ENCODE measurements at places on chromosomes 13 and 19.

GRCh38 chr19:41925208-41926003 lies 2.8 kb downstream of the ERFL start:
- DNase-seq = no peak

- DNase-seq = no peak
These were observed 174.6 kb downstream of the TDRD3 start for GRCh38 chr13:60571571-60571970.

- no peak for DNase-seq
These were observed 12.1 kb downstream of the ZBTB7A start for GRCh38 chr19:4054441-4055208.

DNA sequence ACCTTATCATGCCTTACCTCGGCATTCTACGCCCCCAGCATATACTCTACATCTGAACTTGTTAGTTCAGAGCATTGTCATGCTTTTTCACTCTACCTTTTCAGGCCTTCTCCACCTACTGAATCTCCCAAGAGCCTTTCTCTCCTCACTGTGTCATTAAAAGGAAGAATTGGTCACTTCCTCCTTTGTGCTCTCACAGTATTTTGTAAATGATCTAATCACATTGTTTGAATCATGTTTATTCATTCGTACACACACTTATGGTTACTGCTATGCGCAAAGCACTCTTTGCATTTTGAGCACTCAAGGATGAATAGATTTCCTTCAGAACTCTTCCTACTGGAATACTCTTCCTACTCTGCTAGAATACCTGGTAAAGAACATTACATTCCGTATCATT lies 15.8 kb upstream of the ELF1 start:
- no peak for DNase-seq

DNA sequence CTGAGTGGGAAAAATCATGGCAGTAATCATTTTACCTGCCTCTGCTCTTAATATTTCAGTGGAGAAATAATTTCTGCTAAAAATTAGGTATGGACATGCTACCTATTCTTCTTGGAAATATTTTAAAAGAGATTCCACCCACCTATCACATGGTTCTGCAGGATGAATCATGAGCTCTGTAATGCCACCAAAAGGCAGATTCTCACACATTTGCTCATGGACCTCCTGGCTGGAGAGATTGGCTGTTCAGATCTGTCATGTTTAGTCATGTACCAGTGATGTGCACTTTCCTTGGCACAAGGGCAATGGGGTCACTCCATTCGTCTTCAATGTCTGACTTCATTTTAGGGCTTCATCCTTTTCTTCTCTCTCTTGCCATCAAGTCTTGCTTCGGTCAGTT lies 101.8 kb upstream of the MBNL2 start:
- no peak for DNase-seq

GRCh38 chr13:99866781-99867180 lies 104.8 kb downstream of the ZIC5 start:
- no peak for DNase-seq

- no peak for DNase-seq
These were observed 55.7 kb downstream of the SPATA13 start for GRCh38 chr13:24216176-24216575.

GRCh38 chr19:19597809-19598306 lies 20.6 kb downstream of the PBX4 start:
- peak; percentile 94 for DNase-seq

DNA sequence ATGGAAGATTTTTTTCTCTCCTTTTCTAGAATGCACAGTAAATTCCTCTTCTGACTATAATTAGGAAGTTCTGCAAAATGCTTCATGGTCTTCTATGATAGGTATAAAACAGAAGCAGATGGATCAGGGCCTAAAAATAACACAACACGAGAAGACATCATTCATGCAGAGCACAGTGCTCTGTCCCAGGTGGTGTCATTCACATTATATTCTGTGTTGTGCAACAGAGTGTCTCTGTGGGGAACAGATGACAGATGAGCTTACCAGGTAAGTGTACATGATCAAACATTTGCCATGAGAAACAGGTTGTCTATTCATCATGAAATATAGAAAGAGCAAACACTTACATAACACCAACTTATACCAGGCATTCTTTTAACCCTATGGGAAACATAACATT lies 288.3 kb downstream of the KCTD12 start:
- DNase-seq = no peak

- no peak for DNase-seq
These were observed at the start of gene ZNF556 for GRCh38 chr19:2867025-2867991. ZNF556 (plus strand) TSS chr19:2867335; CDS start chr19:2867422, 87 bp downstream.

DNA sequence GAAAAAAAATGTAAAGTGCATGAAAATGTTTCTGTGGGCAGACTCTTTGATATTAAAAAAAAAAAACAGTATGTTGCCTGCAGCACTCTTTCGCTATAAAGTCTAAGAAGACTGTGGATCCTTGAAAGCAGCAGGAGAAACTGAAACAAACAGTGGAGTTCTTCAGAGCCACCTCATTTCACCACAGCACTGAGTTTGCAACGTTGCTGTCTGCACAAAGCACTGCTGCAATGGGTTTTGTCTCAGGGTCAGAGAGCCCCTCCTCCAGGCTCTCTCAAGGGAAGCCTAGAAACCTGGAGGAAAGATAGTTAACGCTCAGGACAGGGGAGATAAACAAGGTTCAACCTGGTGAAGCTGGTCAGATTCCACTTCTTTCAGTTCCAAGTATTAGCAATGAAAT lies 248.7 kb downstream of the EFNB2 start:
- no peak for DNase-seq

GRCh38 chr13:43933378-43933777 lies 53.7 kb downstream of the LACC1 start:
- DNase-seq = no peak

DNA sequence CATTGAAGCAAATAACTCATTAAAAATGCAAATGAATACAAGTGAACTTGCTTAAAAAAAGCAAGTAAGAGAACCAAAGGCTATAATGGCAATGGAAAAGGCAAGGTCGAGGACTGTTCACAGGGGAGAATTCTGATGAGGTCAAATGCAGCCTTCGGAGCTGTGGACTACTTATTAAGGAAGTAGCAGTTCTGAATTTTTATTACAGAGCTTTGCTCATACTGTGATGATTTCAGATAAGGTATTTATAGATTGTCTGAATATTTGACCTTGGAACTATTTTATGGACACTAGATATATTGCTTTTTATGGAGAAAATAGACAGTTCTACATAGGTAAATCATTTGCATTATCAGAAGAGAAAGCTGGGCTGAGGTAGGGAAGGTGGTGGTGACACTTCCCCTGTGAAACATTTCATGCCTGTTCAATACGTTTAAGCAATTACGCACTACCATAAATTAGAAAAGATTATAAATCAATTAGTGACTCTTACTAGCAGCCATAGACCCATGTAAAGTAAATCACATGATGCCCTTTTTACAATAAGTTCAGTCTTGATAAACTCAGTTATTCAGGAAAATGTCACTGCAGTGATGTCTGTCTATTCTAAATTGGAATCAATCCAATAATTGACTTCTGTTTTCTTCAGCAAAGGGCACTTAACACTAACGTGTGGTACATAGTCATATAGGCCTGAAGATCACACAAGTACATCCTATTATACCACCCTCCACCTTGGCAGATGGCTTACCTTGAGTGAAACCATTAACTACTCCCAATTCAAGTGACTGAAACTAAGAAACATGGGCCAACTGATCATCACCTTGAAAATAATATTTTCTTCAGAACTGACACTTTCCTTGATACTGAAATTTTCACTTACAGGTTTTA lies 260.0 kb downstream of the KLF12 start:
- no peak for DNase-seq

DNA sequence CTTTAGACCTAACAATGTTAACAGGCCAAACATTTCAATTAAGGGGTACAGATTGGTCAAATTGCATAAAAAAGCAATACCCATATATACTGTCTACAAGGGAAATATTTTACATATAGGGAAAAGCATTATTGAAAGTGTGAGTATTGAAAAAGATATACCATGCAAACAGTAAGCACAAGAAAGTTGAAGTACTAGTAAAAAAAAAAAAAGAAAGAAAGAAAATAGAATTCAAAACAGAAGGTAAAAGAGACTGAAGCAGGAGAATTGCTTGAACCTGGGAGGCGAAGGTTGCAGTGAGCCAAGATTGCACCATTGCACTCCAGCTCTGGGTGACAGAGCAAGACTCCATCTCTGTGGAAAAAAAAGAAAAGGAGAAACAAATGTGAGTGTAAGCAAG lies 5.3 kb upstream of the TEX101 start:
- no peak for DNase-seq

GRCh38 chr19:4157164-4157563 lies 3.7 kb downstream of the CREB3L3 start:
- no peak for DNase-seq

DNA sequence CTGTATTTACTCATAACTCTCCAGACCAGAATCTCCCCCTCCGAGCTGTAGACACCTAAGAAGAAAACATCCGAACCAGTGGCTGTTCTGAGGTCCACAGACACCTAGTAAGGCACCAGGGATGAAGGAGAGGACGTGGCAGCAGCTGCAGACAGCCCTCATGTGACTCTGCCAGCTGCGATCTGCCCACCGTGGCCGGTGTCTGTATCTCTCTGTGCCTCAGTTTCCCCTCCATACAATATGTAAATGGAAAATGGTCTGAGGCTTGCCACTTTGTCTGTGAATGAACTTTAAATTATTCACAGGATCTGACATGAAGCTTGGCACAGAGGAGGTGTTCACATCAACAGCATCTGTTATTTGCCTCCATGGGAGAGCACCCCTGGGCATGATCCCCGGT lies 2.4 kb downstream of the CEACAM4 start:
- DNase-seq = no peak

DNA sequence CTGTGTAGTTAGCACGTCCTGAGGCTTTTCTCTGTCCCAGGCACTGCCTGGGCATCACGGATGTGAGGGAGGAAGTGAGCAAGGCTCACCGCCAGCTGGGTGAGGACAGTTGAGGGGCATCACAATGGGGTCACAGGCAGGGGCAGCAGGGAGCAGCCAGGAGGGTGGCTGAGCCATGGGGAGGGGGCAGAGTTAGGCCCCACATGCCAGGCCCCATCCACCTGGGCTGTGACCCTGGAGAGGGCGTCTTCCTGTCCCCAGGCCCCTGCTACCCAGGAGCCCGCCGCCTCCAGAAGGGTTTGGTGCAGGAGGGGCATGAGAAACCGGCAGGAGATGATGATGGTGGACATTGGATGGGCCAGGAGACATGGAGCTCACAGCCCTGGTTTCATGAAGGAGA lies 56.8 kb upstream of the F7 start:
- DNase-seq = no peak

DNA sequence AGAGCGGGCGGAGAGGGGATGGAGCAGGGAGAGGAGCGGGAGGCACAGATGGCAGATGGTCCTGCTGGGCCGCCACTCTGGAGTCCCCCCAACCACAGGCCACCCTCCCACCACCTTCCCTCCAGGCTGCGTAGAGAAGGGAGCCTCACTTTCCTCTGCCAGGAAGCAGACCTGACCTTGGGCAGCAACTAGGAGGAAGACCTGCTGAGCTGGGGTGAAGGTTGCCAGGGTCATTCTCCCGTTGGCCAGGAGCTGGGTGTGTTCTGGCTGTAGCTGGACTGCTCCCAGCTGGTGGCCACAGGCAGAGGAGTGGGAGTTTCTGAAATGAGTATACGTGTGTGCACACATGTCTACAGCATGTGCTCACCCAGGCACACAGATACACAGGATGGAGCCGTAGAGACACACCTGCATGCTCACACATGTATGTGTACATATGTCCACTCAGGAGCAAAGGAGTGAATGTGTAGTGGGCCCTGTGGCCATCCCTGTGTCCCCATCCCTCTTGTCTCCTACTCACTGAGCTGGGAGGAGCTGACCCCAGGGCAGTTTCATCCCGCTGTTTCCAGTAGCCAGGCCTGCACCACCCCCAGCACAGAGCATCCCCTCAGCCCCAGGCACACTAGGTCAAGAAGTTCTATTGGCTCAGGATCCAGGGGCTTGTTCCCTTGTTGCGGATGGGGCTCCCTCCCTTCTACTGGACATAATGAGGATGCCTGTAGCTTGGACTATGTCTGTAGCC lies 53.0 kb downstream of the CHST8 start:
- no peak for DNase-seq

GRCh38 chr19:1171755-1172352 lies 2.2 kb downstream of the SBNO2 start:
- DNase-seq = no peak

GRCh38 chr19:48398102-48398374 lies 4.6 kb downstream of the GRIN2D start:
- no peak for DNase-seq

- DNase-seq = no peak
These were observed 5.5 kb upstream of the PTGER1 start for GRCh38 chr19:14480700-14481079.

GRCh38 chr19:33226550-33227241 lies 1.0 kb upstream of the SLC7A10 start:
- no peak for DNase-seq

GRCh38 chr19:33161201-33161600 lies 29.3 kb downstream of the WDR88 start:
- no peak for DNase-seq

DNA sequence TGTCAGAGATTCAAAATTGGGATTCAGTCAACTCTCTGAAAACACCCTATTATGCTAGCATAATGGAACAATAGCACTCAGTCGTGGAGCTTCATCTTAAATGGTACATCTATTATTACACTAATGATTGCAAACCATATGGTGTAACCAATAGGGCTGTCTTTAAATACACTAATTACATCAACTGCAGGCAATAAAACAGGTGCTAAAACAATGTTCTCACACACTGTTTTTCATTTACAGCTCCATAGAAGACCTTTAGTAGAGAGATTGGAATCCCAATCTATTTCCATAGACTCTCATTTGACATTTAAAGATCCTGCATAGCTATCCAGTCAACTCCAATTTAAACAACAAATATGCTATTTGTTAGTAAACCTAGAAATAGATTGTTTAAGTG lies 1917.4 kb downstream of the OLFM4 start:
- DNase-seq = no peak

- no peak for DNase-seq
These were observed 11.6 kb downstream of the ZNF578 start for GRCh38 chr19:52464798-52465470.

- DNase-seq = no peak
These were observed 33.1 kb downstream of the SHANK1 start for GRCh38 chr19:50686310-50687032.

GRCh38 chr19:15181394-15181793 lies 19.4 kb downstream of the NOTCH3 start:
- DNase-seq = no peak

GRCh38 chr19:36686365-36687213 lies 823 bp upstream of the ZNF567 start:
- no peak for DNase-seq

- no peak for DNase-seq
These were observed 5.5 kb downstream of the C2CD4C start for GRCh38 chr19:403221-404027.

Data from CD4-positive, alpha-beta T cell treated with Interleukin-21 for 1 hour (primary cell).